RCC 7860 (cell line): ENCODE measurements at places on chromosomes 3 and 15.
A peak's percentile ranks its signal among the peaks of the same experiment; 100 is the strongest.

- DNase-seq, result no peak
These were observed 52.7 kb upstream of the SCAANT1 start for GRCh38 chr3:63964681-63965485.

GRCh38 chr15:51776952-51777569 lies 25.7 kb downstream of the TMOD2 start:
- DNase-seq, result peak; percentile 66

DNA sequence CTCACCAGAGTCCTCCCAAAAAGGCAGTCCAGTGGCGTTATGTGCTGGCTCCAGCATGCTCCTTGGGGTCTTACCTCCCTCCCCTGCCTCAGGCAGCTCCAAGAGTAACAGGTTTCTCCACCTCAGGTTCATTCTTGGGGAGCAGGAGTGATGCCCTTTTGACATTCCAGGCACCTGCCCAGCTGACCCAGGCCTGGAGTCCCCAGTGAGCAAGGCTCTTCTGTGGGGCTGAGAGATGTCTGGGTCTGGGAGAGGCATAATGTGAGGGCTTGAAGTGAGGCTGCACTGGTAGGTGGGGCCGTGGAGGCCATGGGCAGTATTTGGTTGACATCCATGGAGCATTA lies 15.3 kb downstream of the PXYLP1 start:
- DNase-seq, result no peak

GRCh38 chr3:14263317-14264005 lies 84.8 kb downstream of the LSM3 start:
- no peak for DNase-seq

GRCh38 chr3:16148213-16148612 lies 26.3 kb upstream of the GALNT15 start:
- DNase-seq, result no peak

- DNase-seq, result peak; percentile 72
These were observed 4.9 kb downstream of the HDAC11 start for GRCh38 chr3:13484851-13485590.

GRCh38 chr3:171533702-171534101 lies 73.5 kb upstream of the TNIK start:
- DNase-seq, result no peak

DNA sequence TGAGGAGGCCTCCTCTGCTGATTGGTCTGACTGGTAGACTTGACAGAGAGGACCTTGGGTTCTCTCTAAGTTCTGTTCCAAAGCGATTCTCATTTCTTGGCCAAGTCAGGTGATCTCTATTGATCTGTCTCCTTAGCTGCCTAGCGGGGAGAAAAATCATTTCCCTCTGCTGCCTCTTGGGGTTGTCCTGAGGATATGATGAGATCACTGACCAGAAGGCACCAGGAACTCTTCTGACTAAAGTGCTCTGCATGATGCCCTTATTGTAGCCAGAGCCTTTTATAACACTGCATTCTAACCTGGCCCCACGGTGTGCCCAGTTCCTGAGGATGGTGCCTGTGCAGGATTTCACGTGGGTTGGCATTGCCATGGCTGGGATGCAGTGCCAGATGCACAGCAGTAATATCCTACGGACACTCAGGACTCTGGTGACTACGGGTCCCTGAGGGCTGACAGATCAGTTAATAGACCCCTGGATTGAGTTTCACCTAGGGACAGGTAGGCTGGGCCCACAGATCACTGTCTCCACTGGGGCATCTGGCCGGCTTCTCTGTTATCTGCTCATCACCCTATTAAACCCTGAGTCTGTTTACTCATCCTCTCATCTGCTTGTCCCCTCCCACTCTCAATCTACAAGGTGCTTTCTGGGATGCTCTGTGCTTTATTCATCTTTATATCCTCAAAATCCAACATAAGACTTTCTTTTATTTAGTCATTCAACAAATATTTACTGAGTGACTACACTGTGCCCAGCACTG lies 3.9 kb upstream of the HEG1 start:
- no peak for DNase-seq

GRCh38 chr3:110677506-110677905 lies 394.1 kb upstream of the NECTIN3 start:
- no peak for DNase-seq

GRCh38 chr3:9040996-9041395 lies 77.7 kb upstream of the RAD18 start:
- DNase-seq, result no peak

DNA sequence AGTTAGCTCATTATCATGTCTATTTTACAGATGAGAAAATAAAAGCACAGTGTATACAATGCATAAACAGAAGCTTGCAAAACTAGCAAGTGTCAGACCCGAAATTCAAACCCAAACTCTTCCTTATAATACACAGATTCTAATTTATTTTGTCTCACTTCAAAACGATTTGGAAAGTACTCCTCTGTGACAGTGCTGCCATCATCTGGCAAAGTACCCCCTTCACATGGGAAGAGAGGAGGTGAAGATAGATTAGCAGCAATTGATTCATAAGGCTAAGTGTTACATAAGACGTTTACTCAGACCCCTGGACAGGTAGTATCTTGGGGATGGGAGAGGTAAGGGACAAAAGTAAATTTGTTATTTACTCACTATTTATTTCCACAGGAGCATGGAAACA lies 744.0 kb upstream of the SGO1 start:
- DNase-seq, result no peak

DNA sequence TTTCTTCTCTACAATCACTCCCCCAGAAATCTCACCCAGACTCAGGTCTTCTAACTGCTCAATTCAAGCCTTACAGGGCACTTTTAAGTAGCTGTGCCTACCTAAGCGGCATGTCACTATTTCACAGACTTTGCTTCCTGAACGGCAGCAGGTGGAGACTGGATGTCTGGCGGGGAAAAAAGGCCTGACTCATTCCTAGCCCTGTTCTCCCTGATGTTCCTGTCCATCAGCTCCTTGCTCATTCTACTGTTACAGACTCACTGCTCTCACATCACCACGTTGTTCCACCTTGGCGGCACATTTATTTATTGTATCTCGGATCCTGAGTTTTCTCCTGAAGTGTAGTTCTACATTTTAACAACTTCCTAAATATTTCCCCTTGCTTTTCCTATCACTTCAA lies 52.6 kb upstream of the ATP11B start:
- peak; percentile 74 for DNase-seq

DNA sequence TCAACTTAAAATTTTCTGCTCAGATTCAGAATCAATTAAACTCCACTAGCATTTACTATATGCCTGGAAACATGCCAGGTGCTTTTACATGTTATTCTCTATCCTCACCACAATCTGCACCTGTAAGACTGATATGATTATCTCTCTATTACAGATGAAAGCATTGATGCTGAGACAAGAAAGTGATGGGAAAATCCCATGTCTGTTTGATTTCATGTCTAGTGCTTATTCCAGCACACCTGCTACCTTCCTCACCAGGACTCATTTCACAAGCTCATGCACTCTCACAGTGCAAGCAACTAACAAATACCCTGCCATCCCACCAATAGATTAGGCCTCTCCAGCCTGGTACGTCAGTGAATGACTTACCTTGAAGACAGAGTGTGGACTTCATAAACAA lies 25.0 kb upstream of the BCL6 start:
- DNase-seq, result no peak

DNA sequence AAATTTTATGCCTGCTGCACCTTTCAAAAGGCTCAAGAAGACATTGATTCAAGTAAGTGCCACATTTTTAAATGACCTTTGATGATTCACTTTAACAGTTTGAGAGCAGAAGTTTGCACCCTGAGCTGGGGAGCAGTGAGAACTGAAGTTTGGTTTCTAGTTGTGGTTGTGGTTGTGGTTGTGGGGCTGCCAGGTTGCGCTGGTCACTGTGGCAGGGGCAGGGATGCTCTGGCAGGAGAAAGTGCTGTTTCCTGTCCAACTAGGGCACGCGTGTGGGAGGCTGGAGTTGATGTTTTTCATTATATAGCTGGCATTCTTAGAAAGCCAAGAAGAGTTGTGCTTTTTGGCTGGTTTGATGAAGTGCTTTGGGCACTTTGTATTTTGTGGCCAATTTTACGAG lies 339.7 kb upstream of the NR2F2 start:
- no peak for DNase-seq

GRCh38 chr15:22735781-22736180 lies 50.7 kb upstream of the NIPA1 start:
- DNase-seq, result no peak

DNA sequence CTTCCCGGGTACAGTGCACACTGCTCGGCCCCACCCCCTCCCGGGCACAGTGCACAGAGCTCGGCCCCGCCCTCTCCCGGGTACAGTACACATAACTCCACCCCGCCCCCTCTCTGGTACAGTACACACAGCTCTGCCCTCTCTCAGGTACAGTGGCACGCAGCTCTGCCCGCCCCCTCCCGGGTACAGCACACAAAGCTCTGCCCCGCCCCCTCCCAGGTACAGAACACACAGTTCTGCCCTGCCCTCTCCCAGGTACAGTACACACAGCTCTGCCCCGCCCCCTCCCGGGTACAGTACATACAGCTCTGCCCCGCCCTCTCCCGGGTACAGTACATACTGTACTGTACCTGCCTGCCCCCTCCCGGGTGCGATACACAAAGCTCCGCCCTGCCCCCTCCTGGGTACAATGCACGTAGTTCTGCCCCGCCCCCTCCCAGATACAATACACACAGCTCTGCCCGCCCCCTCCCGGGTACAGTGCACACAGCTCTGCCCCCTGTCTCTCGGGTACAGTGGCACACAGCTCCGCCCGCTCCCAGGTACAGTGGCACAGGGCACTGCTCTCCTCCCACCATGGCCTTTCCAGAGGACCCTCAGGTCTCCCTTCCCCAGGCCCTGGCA lies 16.4 kb upstream of the PRR20G start:
- peak; percentile 29 for DNase-seq

DNA sequence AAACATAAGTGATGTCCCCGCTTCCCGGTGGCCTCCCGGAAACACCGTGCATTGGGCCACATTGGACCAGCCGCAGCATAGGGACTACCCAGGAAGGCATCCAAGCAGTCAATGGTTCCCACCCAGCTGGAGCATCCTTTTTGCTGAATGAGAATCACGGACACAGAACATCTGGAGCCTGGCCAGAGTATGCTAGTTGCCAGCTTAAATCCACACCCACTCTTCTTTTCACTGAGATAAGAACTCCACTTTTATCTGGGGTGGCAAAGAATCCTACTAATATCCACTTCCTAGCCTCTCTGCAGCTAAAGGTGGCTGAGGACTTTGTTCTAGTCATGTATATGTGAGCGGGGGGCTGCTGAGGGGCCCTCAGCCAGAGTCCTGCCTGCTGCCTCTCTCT lies 95.2 kb upstream of the PLXNA1 start:
- no peak for DNase-seq

- DNase-seq, result no peak
These were observed 559.4 kb downstream of the NR2F2 start for GRCh38 chr15:96889734-96890480.

GRCh38 chr3:23377928-23378672 lies 175.0 kb downstream of the UBE2E2 start:
- DNase-seq, result no peak

DNA sequence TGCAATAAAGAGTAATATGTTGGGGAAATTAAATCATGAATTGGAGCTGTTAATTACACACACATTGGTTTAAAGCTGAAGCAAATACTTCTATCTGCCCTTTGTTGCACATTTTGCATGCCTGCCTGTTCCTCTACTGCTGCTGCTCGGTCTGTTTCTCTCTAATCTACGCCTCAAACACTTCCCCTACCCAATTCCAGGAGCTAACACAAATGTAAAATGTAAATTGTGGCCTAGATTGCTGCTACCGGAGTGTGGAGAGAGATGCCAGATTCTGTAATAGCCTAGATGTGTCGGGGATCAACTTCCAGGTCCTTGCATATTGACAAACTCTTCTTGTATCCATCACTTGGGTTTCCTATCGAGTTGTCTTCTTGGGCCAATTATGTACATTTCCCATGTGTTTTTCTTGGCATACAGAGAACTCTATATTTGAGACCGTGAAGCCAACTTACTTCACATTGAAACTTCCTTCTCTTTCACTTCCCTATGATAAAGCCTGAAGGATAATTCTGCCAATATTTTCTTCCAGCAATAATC lies 450.4 kb upstream of the NR2F2 start:
- DNase-seq, result no peak

GRCh38 chr15:50944672-50945071 lies 36.2 kb downstream of the AP4E1 start:
- no peak for DNase-seq

DNA sequence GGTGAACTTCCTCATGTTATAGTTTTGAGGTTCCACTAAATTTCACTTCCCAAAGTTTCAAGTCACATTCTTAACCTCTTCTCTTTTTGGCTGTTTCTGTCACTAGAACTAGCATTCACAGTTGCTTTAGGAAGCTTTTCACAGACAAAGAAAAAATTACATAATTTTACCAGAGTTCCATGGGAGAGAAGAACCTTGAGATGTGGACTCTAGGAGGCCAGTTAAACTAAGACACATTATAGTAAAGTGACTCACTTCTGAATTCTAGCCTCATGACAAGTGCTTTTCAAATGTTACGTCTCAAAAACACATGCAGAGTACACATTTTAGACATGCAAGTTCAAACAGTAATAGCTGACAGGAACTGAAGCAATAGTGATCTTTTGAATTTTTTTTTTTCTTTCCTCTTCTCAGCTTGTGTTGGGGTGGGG lies 39.9 kb upstream of the LRTM1 start:
- no peak for DNase-seq

DNA sequence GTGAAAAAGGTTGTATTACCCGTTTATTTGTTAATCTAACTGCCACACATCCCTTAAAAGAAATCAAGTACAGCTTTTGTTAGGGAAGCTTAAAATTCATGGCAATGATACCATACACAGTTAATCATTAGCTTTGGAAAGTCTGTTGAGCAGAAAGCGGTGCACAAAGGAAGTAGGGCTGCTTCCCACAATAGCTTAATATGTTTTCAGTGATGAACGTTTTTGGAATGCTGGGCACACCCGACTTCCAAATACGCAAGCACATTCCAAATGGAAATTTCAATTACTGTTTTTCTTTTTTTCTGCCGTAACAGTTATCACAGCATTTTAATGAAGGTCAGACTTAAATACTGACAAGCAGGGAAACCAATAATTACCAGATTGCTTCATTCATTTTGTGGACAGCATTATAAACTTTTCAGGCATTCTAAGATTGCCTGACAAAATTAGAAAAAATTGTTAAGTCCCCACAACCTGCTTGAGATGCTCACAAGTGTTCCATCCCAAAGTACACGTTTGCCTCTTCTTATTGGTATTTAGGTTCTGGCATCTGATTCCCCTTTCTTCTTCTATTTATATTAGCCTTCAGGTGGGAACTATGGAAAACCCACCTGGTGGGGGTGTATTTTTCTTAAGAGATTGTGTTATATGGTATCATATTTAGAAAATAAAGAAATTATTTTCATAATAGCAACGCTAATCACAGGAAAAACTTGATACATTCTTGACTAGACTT lies 1.1 kb upstream of the ECT2 start:
- DNase-seq, result peak; percentile 97

GRCh38 chr3:4680227-4680691 lies 187.1 kb downstream of the ITPR1 start:
- DNase-seq, result no peak
